Smooth muscle cell of the coronary artery (primary cell): ENCODE measurements at places on chromosomes 12 and 14. TPM values are rescaled to one million over a fixed set of nuclear protein-coding genes. Genes with fewer than 3 reads are reported as not detected.

ITGB7 gene
- 0.15 and 0.47 TPM in 2 replicates for total RNA-seq

TMEM179 gene
- 0.08 TPM in 1 of 2 replicates, not detected in the other for total RNA-seq

KRT75 gene
- total RNA-seq: not detected in 2 replicates

KRT72 gene
- not detected in 2 replicates for total RNA-seq

MGST1 gene
- 11.5 and 53.8 TPM in 2 replicates for total RNA-seq

TPPP2 gene
- total RNA-seq: not detected in 2 replicates

TMEM106C gene
- 38.6 and 110 TPM in 2 replicates for total RNA-seq

MVK gene
- 4.9 and 16.6 TPM in 2 replicates for total RNA-seq

TMEM119 gene
- 6.1 and 102 TPM in 2 replicates for total RNA-seq
